ENCODE measurements at places on chromosomes 5 and 9. TPM values are rescaled to one million over a fixed set of nuclear protein-coding genes. Genes with fewer than 3 reads are reported as not detected.

GRCh38 chr9:13957089-13957488, 356.9 kb downstream of the NFIB start:
- no peak for DNase-seq

The QRFP gene
- 0.48 TPM for total RNA-seq

The SLC4A9 gene
- total RNA-seq, result not detected

GRCh38 chr5:154271936-154272514, 81.5 kb downstream of the GALNT10 start:
- no peak for DNase-seq

GRCh38 chr5:1510631-1511030, 13.1 kb downstream of the LPCAT1 start:
- DNase-seq, result no peak

DNA sequence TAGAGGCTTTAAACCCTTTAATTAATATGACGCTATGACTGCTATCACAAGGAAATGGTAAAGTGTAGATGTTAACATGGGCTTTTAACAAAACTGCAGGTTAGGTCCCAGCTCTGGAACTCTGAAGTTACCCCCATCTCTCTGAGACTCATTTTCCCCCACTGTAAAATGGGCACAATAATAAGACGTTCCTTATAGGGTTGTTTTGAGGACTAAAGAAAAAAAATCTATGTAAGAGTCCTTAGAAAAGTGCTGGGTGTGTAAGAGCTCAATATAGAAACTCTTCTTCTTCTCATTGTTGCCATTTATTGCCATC, 45.8 kb upstream of the STK32A start:
- DNase-seq, result no peak

The KCTD16 gene
- total RNA-seq, result 16.1 TPM

The TMEFF1 gene
- not detected for total RNA-seq

The INSL4 gene
- total RNA-seq, result 4.8 TPM

- DNase-seq, result no peak
Observed at GRCh38 chr5:118946138-118946800, 42.1 kb downstream of the DTWD2 start.

DNA sequence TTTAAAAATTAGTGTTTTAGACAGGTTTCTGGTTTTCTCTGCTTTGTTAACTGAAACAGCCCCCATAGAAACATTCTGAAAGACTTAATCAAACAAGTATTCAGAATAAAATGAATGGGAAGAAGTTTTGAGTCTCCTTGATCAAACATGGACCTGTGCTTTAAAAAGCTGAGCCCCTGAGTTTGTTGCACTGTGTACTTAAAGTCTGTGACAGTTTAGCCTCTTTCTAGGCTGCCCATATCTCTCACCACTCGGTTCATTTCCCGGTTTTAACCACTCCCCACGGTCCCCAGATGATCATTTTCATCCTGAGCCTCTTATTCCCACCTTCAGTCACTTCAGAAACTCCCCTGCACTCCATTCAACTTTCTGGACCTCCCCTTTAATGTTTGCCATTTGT, 215.9 kb upstream of the DMRT1 start:
- DNase-seq, result no peak

The CEP72 gene
- 0.72 TPM for total RNA-seq

The GPR21 gene
- 20.9 TPM for total RNA-seq

DNA sequence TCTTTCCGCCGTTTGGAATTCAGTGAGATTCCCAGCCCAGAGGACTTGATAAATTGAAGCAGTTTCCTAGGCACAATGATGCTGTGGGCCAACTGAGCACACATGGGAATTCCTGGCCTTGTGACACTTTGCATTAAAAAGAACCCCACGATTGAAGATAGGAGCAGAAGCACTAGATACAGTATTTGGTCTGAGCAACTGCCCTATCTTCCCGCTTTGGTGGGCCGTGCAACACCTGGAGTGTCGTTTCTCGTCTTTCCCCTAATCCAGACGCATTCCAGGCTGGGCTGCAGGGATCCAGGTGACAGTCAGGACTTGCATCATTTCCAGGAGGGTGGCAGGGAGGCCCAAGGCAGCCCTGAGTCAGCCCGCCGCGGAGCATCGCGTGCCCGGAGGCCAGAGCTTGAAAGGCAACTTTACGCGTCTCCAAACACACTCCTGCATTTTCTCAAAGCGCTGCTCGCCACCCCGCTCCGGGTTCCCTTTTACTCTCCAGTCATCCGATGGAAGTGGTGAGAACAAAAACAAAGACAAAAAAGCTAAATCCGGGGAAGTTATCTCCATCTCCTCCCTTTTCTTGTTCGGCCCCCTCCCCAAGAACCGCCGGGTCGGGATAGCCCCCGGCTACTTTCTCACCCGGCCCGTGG, 753 bp upstream of the STC2 start:
- peak; percentile 63 for DNase-seq

GRCh38 chr5:83368835-83369234, 102.7 kb upstream of the VCAN start:
- DNase-seq, result peak; percentile 6

DNA sequence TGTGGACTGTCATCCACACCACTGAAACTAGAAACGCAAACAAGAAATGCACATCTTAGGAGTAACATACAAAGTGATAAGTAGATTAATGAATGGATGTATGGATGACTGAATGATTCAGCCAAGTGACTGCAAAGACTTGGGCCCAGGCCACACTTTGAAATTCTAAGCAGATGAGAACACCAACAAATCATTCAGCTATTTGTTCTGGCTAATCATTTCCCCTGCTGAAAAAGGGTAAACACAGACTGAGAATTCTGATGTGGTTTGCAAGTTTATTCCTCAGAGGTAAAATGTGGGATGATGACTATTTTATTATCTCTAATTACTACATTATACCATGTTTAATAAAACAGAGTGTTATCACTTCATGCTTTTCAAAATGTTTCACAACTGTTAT, 163.2 kb upstream of the ADAMTS16 start:
- DNase-seq, result no peak

- no peak for DNase-seq
Observed at GRCh38 chr5:134103998-134104654, 10.4 kb upstream of the TCF7 start.

The ANKRD18A gene
- 1.4 TPM for total RNA-seq

The SLC25A2 gene
- total RNA-seq, result 1.9 TPM

DNA sequence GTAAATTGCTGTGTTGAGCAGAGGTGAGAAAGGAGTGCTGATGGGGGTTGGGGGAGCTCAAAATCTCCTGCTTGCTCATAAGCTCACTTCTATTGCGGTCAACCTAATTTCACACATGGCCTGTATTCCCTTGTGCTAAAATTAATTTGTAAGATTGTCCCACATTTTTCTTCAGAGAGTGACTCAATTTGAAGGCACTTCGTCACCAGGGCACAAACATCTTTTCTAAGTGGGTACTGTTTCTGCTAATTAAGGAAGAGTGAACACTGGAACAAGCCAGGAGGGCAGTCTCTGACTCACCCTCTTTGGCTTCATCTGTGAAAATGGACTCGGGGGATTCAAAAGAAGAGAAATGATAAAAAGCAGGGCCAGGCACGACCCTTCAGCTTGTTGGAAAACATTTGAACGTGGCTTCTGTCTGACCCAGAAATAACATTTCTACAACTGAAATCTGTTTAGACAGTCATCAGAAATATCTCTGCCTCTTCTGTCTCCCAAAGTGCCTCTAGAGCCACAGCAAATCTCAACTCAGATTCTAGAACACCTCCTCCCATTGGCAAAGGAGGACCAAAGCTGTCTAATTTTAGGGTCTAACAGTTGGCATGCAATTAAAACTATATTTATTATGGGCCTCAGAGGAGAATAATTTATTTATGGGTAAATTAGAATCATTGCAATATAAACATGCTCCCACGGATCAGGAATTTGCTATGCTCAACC, 49.8 kb downstream of the FEM1C start:
- peak; percentile 57 for DNase-seq

DNA sequence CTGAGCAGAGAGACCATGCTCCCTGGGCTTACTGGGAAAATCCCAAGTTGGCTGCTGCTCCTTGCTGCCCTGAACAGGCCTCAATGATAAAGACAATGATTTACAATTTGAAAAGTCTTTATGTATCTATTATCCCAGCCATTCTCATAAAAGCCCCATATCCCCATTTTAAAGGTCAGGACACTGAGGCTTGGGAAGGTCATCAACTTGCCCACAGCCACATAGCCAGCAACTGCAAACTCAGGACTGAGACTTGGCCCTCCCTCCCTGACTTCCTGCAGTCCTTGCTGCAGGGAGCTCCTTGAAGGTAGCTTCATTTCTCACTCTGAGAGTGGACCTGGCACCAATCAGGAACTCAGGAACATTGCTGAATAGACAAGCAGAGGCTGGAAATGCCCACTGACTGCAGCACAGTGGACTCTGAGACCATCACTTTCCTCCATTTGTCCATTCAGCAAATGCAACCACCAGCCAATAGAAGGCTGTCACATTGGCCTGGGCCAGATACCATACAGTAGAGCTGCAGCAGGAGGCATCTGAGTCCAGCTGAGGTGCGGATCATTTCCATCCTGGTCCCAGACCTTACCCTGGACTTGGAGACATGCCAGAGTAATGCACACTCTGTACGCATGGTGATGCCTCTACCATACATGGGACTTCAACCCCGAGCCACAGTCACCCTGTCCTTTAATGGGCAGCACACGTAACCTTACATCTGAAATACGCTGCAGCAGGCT, 18.3 kb downstream of the TNIP1 start:
- no peak for DNase-seq
